ENCODE measurements at places on chromosomes 16 and 17.

GRCh38 chr17:17770632-17771044 is 66.1 kb downstream of the SREBF1 start:
- no peak overlapping the region for H3K4me3 ChIP-seq
- no peak overlapping the region for H3K27ac ChIP-seq
- no peaks in the 10 kb centered on the region for H3K27me3 ChIP-seq
- H3K4me1 ChIP-seq, result no peaks in the 10 kb centered on the region

GRCh38 chr16:66840883-66841282 is 3.3 kb upstream of the CA7 start:
- H3K4me1 ChIP-seq, result no peaks in the 10 kb centered on the region
- no peak overlapping the region for H3K27ac ChIP-seq

DNA sequence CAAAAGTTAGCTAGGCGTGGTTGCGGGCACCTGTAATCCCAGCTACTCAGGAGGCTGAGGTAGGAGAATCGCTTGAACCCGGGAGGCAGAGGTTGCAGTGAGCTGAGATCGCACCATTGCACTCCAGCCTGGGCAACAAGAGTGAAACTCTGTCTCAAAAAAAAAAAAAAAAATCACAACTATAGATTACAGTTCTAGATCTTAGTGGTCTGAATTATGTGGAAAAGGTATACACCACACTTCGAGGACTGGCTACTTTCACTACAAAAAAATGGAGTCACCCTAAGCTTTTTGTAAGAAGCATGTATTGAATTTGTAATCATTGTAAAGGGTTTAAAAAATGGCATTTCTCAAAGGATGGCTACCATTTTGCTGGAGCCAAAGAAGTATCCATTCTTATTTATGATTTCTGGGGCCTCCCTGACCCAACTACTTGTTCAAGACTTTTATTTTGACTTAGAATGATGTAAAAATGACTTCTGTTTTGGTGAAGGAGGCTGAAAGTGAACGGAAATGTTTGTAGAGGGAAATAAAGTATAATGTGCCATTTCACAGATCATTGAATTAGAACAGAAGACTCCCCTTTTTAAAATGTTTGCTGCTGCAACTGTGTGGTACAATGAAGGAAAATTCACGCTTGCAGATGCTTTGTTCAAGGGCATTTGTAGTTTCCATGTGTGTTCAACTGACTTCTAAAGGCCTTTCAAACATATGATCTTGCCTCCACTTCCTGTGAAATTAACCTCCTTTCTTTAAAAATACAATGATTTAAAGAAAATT is 37.1 kb upstream of the NOL11 start:
- H3K36me3 ChIP-seq, result no peaks in the 10 kb centered on the region
- no peak for DNase-seq
- H3K4me3 ChIP-seq, result no peak overlapping the region
- H3K27ac ChIP-seq, result no peak overlapping the region

- DNase-seq, result no peak
- no peaks in the 10 kb centered on the region for H3K27me3 ChIP-seq
- no peak overlapping the region for H3K4me3 ChIP-seq
- no peak overlapping the region for H3K27ac ChIP-seq
- no peaks in the 10 kb centered on the region for H3K4me1 ChIP-seq
Observed at GRCh38 chr16:67975321-67976105, 4.8 kb downstream of the DPEP3 start.

- peak; percentile 87 for DNase-seq
- H3K27me3 ChIP-seq, result no peaks in the 10 kb centered on the region
- peak overlapping the region; percentile 72 for H3K27ac ChIP-seq
- peaks cover 100% of the 10 kb centered on the region for H3K4me1 ChIP-seq
- peak overlapping the region; percentile 18 for H3K4me3 ChIP-seq
- H3K36me3 ChIP-seq, result no peaks in the 10 kb centered on the region
Observed at GRCh38 chr16:17364319-17365210, 106.2 kb downstream of the XYLT1 start.

- H3K27me3 ChIP-seq, result no peaks in the 10 kb centered on the region
- DNase-seq, result no peak
- peak overlapping the region; percentile 9 for H3K4me3 ChIP-seq
- H3K27ac ChIP-seq, result peak overlapping the region; percentile 81
Observed at GRCh38 chr17:37604556-37604955, 4.7 kb downstream of the SYNRG start.

- no peak overlapping the region for H3K27ac ChIP-seq
- H3K36me3 ChIP-seq, result no peaks in the 10 kb centered on the region
- no peak overlapping the region for H3K4me3 ChIP-seq
- H3K4me1 ChIP-seq, result peaks cover 31% of the 10 kb centered on the region
Observed at GRCh38 chr16:29029168-29029994, 44.5 kb downstream of the LAT start.

GRCh38 chr17:79664930-79665737 is 54.3 kb upstream of the RBFOX3 start:
- DNase-seq, result no peak
- H3K27me3 ChIP-seq, result peaks cover 3% of the 10 kb centered on the region
- no peaks in the 10 kb centered on the region for H3K4me1 ChIP-seq

DNA sequence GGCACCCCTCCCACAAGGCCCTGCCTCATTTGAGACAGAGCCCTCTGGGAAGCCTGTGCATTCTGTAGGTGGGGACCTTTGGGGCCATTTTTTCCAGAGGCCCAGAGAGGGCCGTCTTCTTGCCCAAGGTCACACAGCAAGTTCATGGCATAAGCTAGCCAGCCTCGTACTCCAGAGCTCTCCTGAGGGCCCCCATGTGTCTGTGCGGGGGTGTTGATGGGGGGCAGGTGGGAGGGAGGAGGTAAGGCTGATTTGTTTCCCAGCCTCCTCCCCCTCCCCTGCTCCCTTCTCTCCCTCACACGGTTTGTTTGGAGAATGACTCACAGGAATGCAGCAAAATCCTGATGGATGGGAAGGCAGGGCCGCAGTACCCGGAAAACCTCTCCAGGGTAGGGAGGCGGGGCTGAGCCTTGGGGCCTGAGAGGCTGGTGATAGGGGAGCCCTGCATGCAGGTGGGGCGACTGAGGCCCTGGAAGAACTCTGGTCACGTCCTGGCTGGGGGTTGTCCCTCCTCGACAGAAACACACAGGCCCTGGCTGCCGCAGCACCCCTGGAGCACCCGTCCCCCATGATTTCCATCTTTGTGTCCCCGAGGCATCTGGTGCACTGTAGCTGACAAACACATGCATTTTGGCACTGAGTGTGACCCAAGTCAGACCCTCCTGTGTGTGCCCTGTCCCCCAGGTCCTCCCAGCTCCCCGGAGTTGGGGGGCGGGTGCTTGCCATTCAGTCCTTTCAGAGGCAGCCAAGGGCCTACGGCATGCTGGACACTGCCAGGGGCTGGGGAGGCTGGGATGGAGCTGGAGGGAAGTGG is 29.7 kb downstream of the RAI1 start:
- DNase-seq, result no peak
- no peaks in the 10 kb centered on the region for H3K36me3 ChIP-seq
- no peaks in the 10 kb centered on the region for H3K4me1 ChIP-seq
- no peak overlapping the region for H3K4me3 ChIP-seq
- no peak overlapping the region for H3K27ac ChIP-seq
- no peaks in the 10 kb centered on the region for H3K27me3 ChIP-seq

- no peak overlapping the region for H3K4me3 ChIP-seq
- no peak for DNase-seq
- H3K27ac ChIP-seq, result no peak overlapping the region
- H3K4me1 ChIP-seq, result no peaks in the 10 kb centered on the region
- no peaks in the 10 kb centered on the region for H3K27me3 ChIP-seq
Observed at GRCh38 chr17:61015966-61016365, 338.3 kb downstream of the BCAS3 start.

- no peaks in the 10 kb centered on the region for H3K36me3 ChIP-seq
- peaks cover 79% of the 10 kb centered on the region for H3K4me1 ChIP-seq
- peak overlapping the region; percentile 46 for H3K27ac ChIP-seq
- no peaks in the 10 kb centered on the region for H3K27me3 ChIP-seq
- DNase-seq, result peak; percentile 73
Observed at GRCh38 chr17:80782536-80783427, 208.9 kb upstream of the CHMP6 start.

DNA sequence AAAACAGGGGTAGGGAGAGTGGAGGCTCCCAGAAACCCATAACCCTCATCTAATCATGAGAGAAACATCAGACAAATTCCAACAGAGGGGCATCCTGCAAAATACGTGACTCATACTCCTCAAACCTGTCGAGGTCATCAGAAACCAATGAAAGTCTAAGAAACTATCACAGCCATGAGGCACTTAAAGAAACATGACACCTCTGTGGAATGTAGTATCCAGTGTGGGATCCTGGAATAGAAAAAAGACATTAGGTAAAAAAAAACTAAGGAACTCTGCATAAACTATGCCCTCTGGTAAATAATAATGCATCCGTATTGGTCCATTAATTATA is 16.4 kb downstream of the CDH5 start:
- DNase-seq, result no peak
- H3K27ac ChIP-seq, result no peak overlapping the region
- no peak overlapping the region for H3K4me3 ChIP-seq
- no peaks in the 10 kb centered on the region for H3K27me3 ChIP-seq
- H3K4me1 ChIP-seq, result no peaks in the 10 kb centered on the region

- no peak overlapping the region for H3K27ac ChIP-seq
- H3K4me1 ChIP-seq, result no peaks in the 10 kb centered on the region
- no peak for DNase-seq
- no peak overlapping the region for H3K4me3 ChIP-seq
Observed at GRCh38 chr16:3480901-3481695, 14.2 kb downstream of the C16orf90 start.

GRCh38 chr17:32330147-32330546 is 11.8 kb downstream of the C17orf75 start:
- no peaks in the 10 kb centered on the region for H3K27me3 ChIP-seq
- H3K36me3 ChIP-seq, result peaks cover 7% of the 10 kb centered on the region
- no peak overlapping the region for H3K4me3 ChIP-seq
- no peak for DNase-seq
- peaks cover 20% of the 10 kb centered on the region for H3K4me1 ChIP-seq

DNA sequence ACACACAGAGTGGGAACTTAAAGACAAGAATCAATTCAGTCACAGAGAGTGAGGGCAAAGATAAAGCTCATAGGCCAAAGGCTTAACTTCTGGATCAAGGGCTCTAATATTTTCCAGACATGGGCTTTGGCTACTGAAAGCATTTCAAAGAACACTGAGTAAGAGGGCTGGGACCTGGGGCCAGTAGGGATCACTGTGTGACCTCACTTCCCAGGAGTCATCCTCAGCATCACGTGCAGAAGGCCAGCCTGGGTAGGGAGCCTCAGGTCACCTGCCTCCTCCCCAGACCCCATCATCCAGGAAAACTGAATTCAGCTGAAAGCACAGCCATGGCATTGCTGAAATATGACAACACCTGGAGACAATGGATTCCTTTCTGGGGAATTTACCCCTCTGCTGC is 163.5 kb downstream of the RAB11FIP4 start:
- no peak for DNase-seq
- no peaks in the 10 kb centered on the region for H3K27me3 ChIP-seq
- H3K4me3 ChIP-seq, result no peak overlapping the region

DNA sequence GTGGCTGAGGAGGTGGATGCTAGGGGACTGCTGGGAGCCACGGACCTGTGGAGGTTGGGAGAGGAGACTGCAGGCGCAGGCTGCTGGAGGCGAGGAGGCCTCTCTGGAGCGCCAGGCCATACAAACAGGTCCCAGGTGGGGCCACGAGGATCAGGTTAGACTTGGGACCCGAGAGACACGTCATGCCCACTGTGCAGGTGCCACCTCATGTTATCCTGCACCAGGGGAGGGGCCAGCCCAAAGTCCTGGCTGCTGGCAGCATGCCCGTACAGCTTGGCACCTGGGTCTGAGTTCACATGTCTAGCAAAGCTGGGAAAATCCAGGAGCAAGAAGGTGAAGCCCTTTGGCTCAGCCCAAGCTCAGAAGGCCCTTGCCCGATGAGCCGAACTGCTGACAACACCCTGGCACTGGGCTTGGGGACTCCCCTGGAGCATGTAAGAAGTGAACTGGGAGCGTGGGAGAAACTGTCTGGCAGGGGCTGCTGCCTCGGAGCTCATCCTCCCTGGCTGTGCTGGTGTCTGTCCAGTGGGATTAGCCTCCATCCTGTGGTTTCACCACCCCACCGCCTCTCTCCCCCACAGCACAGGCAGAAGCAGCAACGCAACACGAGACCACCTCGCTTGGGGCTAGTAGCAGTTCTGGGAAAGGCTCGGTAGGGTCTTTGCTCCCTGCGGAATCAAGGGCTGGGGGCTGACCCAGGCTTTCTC is 5.3 kb downstream of the ARHGDIA start:
- no peak overlapping the region for H3K27ac ChIP-seq
- H3K4me1 ChIP-seq, result peaks cover 50% of the 10 kb centered on the region
- H3K4me3 ChIP-seq, result no peak overlapping the region
- no peaks in the 10 kb centered on the region for H3K27me3 ChIP-seq
- H3K36me3 ChIP-seq, result peaks cover 26% of the 10 kb centered on the region
- peak; percentile 32 for DNase-seq

DNA sequence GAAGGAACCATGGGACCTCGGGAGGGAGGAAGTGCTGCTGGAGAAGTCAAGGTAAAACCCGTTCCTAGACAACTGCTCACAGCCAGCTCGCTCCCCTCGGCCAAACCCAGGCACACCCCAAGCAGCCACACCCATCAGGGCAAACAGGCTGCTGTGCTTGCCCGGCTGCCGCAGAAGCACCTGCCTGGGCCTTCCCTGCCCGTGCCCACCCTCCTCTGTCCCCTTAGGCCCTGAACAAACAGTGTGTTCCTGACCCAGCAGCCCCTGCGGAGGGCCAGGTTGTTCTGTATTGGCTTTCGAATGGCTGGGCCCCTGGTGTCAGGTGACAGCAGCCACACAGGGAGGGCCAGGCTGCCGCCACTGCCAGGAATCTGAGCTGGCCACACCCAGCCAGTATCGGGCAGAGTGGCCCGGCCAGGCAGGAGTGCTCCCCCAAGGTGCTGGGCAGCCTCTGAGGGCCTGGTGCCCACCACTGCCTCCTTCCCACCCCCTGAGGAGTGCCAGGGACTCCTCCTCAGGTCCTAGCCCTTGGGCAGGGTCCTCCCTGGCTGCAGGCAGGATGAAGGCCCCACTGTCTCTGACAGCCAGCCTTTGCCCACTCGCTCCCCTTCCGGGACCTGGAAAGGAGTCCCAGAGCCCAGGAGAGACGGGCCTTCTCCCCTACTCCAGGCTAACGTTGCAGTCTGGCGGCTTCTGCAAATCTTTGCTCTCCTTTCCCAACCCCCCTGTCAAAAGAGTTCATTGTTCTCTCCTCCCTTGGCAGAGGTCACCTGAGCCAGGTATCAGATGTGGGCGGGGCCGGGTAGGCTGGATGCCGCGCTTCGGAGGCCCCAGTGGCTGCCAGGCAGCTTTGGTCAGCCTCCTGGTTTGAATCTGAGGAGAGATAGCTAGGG is 24.0 kb downstream of the LLGL2 start:
- no peak for DNase-seq
- H3K4me3 ChIP-seq, result no peak overlapping the region
- no peak overlapping the region for H3K27ac ChIP-seq
- no peaks in the 10 kb centered on the region for H3K4me1 ChIP-seq
- no peaks in the 10 kb centered on the region for H3K36me3 ChIP-seq
- no peaks in the 10 kb centered on the region for H3K27me3 ChIP-seq

DNA sequence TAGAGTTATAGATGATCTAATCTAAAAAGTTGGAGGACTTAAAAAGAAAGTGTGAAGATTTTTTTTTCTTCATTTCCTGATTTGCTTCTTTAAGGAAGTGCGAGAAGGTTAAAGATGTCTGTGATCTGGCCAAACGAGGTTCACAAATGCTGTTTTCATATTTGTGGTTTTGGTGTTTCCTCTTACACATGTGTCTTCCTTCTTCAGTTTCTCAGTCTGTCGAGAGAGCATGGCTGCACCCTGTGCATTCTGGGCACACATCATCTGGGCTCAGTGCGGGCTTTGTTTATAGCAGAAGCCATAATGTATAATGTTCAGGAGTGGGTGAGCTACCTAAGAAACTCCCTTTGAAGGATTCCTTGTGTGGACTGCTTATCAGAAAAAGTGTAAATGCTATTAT is 260.4 kb upstream of the TBX2 start:
- H3K27ac ChIP-seq, result no peak overlapping the region
- H3K4me1 ChIP-seq, result peaks cover 23% of the 10 kb centered on the region
- H3K36me3 ChIP-seq, result no peaks in the 10 kb centered on the region
- DNase-seq, result peak; percentile 81

All from CD4-positive, alpha-beta memory T cell (primary cell).